T-helper 17 cell (primary cell): ENCODE measurements at places on chromosomes 12 and 14.

- no peak for DNase-seq
Measured at GRCh38 chr12:124601706-124602105, 34.3 kb upstream of the NCOR2 start.

DNA sequence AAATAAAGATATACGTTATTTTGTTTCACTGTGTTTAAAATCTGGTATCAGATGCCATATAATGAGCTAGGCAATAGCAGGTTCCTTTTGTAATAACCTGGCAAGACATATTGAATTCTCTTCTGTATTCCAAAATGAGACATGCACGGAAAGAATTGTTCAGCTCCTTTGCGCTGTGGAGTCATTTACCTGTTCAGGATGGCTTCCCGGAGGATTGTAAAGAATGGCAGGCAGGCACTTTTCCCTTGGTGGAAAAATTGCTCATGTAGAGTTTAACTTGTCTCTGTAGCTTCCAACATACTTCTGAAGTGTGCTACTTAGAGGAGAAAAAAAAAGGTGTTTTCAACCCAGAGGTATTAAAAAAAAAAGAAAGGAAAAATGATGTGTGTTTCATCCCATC lies 805.2 kb downstream of the GALC start:
- no peak for DNase-seq

- DNase-seq = no peak
Measured at GRCh38 chr14:26984311-26985177, 386.7 kb upstream of the NOVA1 start.

DNA sequence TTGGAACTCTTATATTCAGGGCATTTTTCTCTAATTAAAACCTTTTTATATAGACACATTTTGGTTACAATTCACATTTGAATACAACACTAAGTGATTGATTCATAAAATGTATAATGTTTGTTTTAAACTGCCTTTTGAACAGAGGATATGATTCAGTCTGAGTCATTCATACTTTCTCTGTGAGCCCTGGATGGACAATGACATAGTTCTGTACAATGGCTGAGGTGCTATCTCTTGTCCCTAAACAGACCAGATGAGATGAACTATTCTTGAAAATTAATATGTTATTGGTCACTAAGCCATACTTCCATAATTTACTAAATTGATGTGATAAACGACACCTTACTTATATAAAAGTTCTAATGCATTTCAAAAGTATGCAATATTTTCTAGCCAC lies 199.7 kb upstream of the ATXN7L3B start:
- DNase-seq = no peak
